ENCODE measurements at places on chromosomes 2 and 18. TPM values are rescaled to one million over a fixed set of nuclear protein-coding genes. Genes with fewer than 3 reads are reported as not detected.

Gene MALL
- 5.4 TPM for total RNA-seq

Gene AGXT
- total RNA-seq, result not detected

Gene EHBP1
- total RNA-seq, result 67.4 TPM

Gene CNGA3
- not detected for total RNA-seq

Gene RPRM
- 15.5 TPM for total RNA-seq

Gene DSEL
- total RNA-seq, result 6.4 TPM

Gene SKA1
- 5.0 TPM for total RNA-seq

Gene PLGLB1
- 8.4 TPM for total RNA-seq

Gene HOXD13
- 0.63 TPM for total RNA-seq
